Stimulated activated CD8-positive, alpha-beta memory T cell treated with anti-CD3 and anti-CD28 coated beads, Interleukin-15, amount 100 ng/mL, for 48 hours (primary cell): ENCODE measurements at places on chromosomes 2 and 18.

- DNase-seq: no peak
These were observed 17.7 kb downstream of the ST6GAL2 start for GRCh38 chr2:106868275-106868674.

GRCh38 chr2:86042256-86043168 is 63.2 kb downstream of the POLR1A start:
- DNase-seq: no peak

DNA sequence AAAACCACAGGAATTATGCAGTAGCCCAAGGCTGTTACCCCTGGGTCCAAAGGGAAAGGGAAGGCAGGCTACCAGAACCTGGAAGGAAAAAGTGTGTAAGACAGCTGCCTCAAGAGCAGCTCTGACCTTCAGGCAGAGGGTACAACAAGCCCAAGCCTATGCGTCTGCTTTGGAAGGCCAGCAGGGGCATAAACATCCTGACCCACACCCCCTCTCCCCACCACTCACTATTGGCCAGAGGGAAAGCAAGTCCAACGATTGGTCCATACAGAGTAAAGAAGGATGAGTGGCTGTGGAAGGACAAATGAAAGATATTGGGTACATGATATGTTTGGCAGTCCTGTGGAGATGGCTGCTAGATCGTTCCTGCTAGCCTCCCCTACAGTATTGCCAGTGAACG is 227.6 kb upstream of the HNRNPA3 start:
- DNase-seq: no peak

GRCh38 chr2:210429403-210430137 is 47.0 kb downstream of the LANCL1 start:
- DNase-seq: no peak

DNA sequence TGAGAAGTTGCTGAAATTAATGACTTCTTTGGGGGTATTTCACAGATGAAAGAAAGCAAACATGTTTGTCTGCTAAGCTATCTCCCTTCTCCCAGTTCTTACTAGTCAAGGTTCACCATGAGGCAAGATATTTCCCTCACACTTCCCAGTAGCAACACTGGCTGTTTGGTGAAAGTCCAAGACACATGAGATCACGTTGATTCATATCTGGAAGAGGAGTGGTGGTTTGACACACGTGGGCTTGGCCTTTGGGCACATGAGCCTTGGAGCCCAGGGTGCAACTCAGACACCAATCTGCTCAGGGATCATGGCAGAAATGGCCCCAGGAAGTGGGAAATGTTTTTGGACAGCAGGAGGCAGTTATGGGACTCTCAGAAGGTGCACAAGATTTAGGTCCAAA is 66.1 kb upstream of the APCDD1 start:
- DNase-seq: no peak
